ENCODE measurements at places on chromosomes 1 and 21. TPM values are rescaled to one million over a fixed set of nuclear protein-coding genes. Genes with fewer than 3 reads are reported as not detected.

The S100A16 gene
- not detected for total RNA-seq

The URB1 gene
- total RNA-seq, result 42.1 TPM

DNA sequence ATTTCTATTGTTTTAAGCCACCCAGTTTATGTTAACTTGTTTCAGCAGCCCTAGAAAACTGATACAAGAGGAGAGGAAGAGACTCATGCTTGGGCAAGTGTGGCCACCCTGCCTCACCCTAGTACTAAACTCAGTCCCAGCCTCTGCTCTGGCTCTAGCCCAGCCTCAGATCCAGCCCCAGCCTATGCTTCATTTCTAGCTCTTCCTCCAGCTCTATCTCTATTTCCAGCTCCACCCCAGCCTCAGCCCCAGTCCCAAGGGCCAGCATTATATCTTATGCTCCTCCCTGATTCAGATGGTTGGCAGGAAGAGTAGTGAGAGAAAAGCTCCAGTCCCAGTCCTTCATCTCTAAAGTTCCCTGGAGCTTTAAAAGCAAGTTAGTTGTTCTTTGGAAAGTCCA, 535.5 kb downstream of the PTPRC start:
- no peak overlapping the region for H3K4me3 ChIP-seq
- no peak overlapping the region for H3K27ac ChIP-seq
- H3K4me1 ChIP-seq, result peaks cover 50% of the 10 kb centered on the region
- peaks cover 5% of the 10 kb centered on the region for H3K36me3 ChIP-seq
- H3K27me3 ChIP-seq, result peaks cover 2% of the 10 kb centered on the region

GRCh38 chr1:233659495-233659894, 45.6 kb downstream of the KCNK1 start:
- H3K36me3 ChIP-seq, result no peaks in the 10 kb centered on the region
- DNase-seq, result no peak
- H3K27ac ChIP-seq, result no peak overlapping the region
- no peaks in the 10 kb centered on the region for H3K4me1 ChIP-seq

All from activated T-helper 1 cell treated with anti-CD3 and anti-CD28 coated beads, Interleukin-12 subunit alpha, Interleukin-12 subunit beta, Interleukin-2, Interleukin-4 antibody, amounts not matched to agents 30 ng/mL and 10 ng/mL and 1 ng/mL, durations not matched to agents 14 hours and 24 hours and 36 hours (primary cell).